ENCODE measurements at places on chromosomes 7 and 10.

GRCh38 chr7:132145466-132145865 is 430.8 kb downstream of the PLXNA4 start:
- DNase-seq = peak; percentile 86

DNA sequence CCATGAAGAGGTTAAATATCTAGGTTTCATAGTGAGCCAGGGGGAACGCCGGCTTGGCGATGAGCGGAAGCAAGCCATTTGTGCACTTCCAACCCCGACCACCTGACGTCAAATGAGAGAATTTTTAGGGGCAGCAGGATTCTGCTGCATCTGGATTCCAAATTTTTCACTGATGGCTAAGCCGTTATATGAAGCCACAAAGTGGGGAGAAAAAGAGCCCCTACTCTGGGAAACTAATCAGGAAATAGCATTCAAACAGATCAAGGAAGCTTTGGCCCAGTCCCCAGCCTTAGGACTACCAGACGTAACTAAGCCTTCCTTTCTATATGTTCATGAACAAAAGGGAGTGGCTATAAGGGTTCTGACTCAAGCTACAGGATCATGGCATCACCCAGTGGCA is 12.9 kb upstream of the ADCK2 start:
- peak; percentile 81 for DNase-seq

GRCh38 chr10:117140525-117140902 is 2.4 kb upstream of the VAX1 start:
- no peak for DNase-seq

GRCh38 chr7:154774303-154774969 is 228.5 kb downstream of the PAXIP1 start:
- DNase-seq = no peak

DNA sequence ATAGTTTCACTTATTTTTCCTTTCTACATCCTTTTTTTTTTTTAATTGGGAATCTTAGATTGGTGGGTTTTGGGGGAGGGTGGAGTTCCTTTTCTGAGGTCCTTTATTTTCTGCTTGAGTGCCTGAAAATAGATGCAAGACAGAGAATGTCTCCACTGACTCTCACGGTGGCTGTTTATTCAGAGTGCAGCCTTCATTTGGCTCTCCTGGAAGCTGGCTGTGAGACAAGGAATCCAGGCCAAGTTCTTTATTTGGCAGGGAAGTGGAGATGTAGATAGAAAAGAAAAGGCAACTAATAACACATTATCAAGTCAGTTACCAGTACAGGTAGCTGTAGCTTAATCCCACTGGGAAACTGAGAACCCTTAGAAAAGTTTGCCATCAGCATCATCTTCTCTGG is 118.6 kb downstream of the CNTNAP2 start:
- DNase-seq = no peak

DNA sequence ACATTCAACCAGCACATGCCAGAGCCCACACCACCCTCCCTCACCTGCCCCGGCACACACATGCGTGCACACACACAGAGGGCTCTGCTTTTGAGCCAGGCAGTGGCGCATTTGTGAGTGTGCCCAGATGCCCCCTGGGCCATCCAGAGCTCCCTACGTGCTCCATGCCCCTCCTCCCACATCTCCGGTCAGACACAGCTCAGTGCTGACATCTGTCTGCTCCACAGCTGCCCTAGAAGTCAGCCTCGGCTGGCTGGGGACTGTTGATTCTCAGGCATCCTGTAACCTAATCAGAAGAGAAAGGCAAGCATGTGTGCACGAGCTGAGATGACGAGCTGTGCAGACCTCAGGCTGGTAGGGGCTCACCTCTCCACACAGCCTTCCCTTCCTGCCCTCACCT is 135.1 kb downstream of the ZMIZ1 start:
- no peak for DNase-seq

DNA sequence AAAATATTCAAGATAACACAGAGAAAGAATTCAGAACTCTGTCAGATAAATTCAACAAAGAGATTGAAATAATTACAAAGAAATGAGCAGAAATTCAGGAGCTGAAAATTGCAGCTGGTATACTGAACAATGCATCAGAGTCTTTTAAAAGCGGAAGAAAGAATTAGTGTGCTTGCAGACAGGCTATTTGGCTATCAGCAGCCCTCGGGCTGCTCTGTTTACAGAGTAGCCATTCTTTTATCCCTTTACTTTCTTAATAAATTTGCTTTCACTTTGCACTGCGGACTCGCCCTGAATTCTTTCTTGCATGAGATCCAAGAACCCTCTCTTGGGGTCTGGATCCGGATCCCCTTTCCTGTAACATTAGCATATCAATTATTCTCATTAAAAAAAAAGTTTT is 1040.0 kb downstream of the SORCS3 start:
- DNase-seq = no peak

DNA sequence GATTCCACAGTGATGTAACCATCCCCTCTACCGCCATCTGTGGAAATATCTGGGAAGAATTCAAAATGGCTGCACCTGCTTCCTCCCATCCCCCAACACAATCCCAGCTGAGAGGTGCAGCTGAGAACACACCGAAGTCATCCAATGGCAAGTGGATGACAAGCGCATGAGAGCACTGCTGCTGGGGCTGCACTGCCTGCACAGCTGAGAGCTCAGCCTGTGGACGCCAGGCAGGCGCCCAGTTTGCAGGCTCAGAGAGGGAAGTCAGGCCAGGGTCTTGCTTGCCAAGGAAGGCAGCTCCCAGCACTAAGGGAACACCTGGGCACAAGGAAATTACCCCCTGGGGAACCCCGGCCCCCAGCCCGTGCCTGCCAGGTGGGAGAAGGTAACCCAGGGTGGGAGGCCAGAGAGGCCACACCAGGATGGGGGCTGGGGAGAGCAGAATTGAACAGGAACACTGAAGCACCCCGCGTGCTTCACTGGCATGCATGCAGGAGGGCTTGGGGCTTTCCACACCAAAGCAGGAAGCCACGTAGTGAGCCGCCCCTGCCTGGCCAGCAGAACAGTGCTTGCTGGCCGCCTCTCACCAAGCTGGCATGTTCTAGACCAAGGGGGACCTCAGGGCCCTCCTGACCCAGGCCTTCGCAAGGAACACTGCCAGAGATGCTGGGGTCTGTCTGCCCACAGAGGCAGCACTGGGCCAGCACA is 46.2 kb downstream of the FAM53B start:
- no peak for DNase-seq

DNA sequence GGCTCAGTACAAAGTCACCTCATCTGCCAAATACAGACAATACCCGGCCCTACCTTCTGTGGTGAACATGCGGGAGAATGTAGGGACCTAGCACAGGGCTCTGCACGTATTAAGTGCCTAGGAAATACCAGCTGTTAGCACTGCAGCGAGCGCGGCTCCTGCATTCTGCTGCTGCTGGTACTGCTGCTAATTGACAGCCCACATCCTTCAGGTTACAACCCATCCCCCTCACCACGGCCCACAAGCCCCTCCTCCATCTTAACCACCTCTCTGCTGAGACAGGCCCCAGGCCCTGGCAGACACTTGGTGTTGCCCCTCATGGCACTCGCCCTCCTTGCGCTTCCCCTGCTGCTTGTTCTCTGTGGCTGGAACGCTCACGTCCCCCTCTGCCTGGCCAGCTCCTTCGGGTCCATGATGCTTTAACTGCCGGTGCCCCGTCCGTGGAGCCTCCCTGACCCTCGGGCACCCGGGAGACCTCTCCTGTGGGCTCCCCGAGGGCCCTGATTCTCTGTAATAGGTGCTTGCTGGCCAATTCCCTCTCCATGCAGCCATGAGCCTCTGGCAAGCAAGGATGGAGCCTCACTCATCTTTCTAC is 53.3 kb upstream of the LOXL4 start:
- no peak for DNase-seq

DNA sequence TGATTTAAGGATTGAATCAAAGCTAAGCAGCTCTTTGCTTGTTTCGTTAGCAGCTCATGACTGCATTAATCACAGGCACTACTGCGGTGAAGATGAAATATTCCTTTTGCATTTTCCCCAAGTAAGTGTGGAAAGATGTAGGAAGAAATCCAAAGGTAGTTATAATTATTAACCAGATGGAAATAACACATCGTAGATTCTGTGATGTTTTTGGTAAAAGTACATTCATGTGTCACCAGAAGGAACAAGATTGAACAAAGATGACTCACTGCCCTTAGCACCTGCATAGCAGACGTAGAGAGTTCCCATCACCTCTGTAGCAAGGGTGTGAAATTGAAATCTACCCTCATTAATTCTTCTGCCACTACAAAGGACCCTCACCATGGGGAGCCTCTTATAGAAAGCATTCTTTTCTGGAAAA is 37.1 kb downstream of the SMURF1 start:
- DNase-seq = peak; percentile 71

DNA sequence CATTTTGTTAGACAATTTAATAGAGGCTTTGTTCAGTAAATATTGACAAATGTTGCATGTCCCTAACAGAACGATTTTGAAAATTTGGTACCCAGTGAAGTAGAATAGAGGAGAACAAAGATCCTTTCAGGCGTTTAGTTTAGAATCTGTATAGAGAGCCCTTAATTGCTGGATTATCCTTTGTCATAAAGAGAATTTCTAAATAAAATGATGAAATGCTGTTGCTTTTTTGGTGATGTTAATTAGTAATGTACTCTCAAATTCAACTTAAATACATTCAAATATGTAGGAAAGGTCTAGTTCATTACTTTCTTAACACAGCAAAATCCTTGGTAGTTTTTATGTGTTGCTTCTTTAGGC is 1.2 kb downstream of the LUC7L2 start:
- DNase-seq = no peak

GRCh38 chr10:104076743-104077160 is 8.9 kb downstream of the COL17A1 start:
- no peak for DNase-seq

- no peak for DNase-seq
Observed at GRCh38 chr10:46222364-46222935, 64.3 kb upstream of the ANTXRL start.

GRCh38 chr7:26102176-26102575 is 49.8 kb upstream of the NFE2L3 start:
- no peak for DNase-seq

DNA sequence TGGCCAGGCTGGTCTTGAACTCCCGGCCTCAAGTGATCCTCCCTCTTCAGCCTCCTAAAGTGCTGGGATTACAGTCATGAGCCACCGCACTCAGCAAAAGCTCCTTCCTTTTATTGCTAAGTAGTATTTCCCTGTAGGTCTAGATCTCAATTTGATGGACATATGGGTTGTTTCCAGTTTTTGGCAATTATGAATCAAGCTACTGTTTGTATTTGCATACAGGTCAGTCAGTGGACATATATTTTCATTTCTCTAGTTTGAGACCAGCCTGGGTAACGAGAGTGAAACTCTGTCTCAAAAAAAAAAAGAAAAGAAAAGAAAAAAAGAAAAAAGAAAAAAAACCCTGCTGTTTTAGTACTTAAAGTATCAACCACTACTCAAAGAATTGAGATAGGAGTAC is 6.4 kb upstream of the PRKRIP1 start:
- DNase-seq = no peak

GRCh38 chr7:128385988-128386925 is 23.5 kb downstream of the IMPDH1 start:
- no peak for DNase-seq

- no peak for DNase-seq
Observed at GRCh38 chr10:30647089-30647488, 17.5 kb upstream of the LYZL2 start.

GRCh38 chr7:139231513-139232376 is 708 bp downstream of the UBN2 start:
- peak; percentile 10 for DNase-seq

DNA sequence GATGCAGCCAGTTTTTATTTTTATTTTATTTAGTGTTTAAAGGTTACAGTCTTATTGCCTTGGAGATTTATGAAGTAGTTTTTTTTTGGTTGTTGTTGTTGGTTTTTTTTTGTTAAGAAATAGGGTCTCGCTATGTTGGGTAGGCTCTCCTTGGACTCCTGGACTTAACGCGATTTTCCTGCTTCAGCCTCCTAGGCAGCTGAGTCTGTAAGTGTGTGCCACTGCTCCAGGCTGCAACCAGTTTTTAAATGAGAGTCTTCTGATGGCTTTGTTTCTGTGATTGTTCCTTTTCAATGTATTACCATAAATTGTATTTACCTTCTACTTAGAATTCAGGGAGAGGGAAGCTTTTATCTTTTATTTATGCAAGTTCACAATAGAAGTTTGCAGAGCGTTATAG is 62.8 kb downstream of the BICC1 start:
- DNase-seq = no peak

DNA sequence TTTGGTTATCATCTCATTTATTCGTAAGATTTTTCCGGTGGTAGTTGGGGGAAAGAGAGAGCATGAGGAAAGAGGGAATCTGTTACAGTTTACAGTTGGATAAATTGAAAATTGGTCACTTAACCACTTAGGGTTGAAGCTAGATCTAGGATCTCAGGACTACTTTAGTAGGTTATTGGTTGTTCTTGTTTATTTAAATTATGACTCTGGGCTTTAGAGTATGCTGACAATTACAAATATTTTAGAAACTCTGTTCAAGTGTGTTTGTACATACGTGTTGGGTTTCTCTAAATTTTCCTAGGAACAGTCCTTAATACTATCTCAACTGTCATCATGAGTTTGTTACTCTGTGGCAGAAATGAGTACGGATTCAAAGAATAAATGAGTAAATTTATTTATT is 48.6 kb upstream of the STRIP2 start:
- no peak for DNase-seq

GRCh38 chr10:8289186-8289924 is 234.9 kb downstream of the GATA3 start:
- no peak for DNase-seq

- DNase-seq = no peak
Observed at GRCh38 chr7:147062897-147063296, 946.3 kb downstream of the CNTNAP2 start.

DNA sequence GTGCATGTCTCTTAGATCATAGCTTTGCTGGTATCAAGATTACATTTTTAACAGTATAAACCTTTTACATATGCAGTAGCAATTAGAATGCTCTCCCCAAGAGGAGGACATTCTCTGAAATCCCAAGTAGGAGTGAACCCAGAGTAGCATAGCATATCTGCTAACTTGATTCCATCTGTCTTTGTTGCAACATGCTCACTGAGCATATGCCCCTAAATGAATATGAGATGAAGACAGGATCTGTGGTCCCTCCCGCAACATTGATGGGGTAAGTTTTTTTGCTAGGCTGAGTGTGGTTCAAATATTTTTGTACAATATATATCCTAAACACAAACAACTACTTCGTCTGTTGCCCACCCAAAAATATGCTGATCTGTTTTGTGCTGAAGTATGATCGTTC is 534.2 kb upstream of the C7orf33 start:
- DNase-seq = no peak

GRCh38 chr10:5272065-5272803 is 75.6 kb downstream of the AKR1C4 start:
- DNase-seq = no peak

GRCh38 chr10:75976681-75977080 is 545.3 kb downstream of the LRMDA start:
- no peak for DNase-seq

- DNase-seq = no peak
Observed at GRCh38 chr7:123945938-123946337, 20.9 kb downstream of the SPAM1 start.

Measured in fibroblast of skin of abdomen (primary cell).